ENCODE measurements at places on chromosomes 5 and 9.

GRCh38 chr5:166540156-166540555, 1751.3 kb upstream of the WWC1 start:
- no peak for DNase-seq

- DNase-seq: no peak
Observed at GRCh38 chr9:120555839-120556238, 24.1 kb downstream of the CDK5RAP2 start.

GRCh38 chr5:11075035-11075805, 314.2 kb upstream of the DAP start:
- no peak for DNase-seq

GRCh38 chr9:19231126-19231903, 822 bp downstream of the DENND4C start:
- no peak for DNase-seq

DNA sequence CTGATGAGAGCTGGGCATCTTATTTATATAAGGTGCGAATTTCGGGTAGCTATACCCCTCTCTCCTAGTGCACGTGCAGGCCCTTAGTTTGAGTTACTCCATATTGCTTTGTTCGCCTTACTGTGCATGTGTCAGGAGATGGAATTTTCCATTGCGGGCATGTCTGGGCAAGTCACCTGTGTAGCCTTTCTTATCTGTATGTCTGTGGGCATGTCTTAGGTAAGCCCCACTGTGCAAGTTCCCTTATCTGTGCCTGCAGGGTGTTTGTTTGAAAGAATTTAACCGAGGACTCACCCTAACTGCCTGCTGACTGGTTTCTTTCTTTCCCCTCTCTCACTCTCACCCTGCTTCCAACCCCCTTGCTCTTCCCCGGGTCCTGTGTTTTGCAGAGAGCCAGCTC, 140.7 kb upstream of the RANBP3L start:
- DNase-seq: no peak

- DNase-seq: no peak
Observed at GRCh38 chr9:6051511-6051950, 36.1 kb upstream of the RANBP6 start.

GRCh38 chr5:108064302-108064701, 317.6 kb downstream of the FBXL17 start:
- DNase-seq: no peak

DNA sequence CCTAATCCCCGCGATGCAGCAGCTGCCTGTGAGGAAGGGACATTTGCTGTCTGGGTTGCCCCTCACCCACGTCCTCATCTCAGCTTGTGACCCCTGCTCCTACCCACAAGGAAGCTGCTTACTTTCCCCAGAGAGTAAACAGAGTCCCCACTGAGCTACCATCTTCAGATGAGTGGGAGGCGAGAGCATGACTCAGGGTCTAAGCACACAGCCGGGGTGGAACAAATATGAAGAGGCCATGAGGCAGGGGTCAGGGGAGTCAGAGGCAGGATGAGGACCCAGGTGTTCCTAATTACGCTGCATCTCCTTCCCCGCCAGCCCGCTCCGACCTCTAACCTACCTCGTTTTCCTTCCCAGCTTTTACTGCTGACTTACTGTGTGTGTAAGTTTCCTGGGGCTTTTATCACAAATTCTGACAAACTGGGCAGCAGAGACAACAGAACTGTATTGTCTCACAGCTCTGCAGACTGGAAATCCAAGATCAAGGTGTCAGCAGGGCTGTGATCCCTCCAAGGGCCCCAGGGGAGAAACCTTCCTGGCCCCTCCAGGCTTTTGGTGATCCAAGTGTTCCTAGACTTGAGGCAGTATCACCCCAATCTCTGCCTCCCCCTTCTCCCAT, 94.0 kb upstream of the DNAH5 start:
- DNase-seq: no peak

DNA sequence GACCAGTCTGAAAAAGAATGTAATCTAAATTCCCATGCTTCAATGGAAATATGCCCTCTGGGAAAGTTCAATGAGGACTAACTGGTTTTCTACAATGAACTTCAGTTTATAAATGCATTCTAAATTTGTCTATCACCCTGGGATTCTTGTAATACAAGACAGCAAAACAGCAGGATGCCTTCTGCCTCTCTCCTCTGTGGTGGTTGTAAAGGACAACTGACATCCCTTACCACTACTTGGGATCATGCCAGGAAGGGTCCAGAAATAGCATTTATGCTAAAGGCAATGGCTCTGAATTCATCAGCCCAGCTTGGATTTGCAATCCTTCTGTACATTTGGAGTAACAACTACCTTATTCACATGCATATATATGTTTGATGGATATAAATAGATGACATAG, 97.3 kb upstream of the ADAMTS16 start:
- DNase-seq: no peak

DNA sequence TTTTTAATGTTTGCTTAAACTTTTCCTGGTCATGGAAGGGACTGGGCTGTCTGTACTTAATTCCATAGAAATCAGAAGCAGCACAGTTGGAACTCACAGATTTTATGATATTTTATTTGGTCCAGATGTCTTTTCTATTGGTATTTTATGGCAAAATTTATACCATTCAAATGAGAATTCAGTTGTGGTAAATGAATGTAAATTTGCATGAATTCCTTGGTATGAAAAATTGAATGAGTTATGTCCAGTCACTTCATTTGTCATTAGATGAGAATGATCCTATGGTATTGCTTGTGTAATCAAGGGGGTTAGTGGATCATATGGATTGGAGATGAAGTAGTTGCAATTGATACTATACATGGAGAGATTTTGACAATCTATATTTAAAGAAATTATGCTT, 188.0 kb downstream of the KDM4C start:
- no peak for DNase-seq

- DNase-seq: no peak
Observed at GRCh38 chr5:149135536-149136201, 5.6 kb upstream of the ABLIM3 start.

DNA sequence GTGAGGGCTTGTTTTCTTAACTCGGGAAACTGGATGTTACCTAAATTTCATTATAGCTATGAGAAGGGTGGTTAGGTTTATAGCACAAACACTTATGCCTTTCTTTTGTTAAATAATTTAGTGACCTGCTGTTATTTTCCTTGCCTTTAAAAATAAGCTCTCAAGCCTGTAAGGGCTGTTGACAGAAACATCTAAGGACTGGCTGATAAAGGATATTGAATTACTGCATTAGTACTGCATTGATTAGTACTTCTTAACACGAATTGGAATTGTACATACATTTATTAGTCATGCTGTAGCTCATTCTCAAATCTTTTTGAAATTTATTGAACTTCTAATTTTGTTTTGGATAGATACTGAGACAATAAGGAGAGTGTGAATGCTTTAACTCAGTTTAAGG, 85.1 kb upstream of the DHFR start:
- DNase-seq: no peak

DNA sequence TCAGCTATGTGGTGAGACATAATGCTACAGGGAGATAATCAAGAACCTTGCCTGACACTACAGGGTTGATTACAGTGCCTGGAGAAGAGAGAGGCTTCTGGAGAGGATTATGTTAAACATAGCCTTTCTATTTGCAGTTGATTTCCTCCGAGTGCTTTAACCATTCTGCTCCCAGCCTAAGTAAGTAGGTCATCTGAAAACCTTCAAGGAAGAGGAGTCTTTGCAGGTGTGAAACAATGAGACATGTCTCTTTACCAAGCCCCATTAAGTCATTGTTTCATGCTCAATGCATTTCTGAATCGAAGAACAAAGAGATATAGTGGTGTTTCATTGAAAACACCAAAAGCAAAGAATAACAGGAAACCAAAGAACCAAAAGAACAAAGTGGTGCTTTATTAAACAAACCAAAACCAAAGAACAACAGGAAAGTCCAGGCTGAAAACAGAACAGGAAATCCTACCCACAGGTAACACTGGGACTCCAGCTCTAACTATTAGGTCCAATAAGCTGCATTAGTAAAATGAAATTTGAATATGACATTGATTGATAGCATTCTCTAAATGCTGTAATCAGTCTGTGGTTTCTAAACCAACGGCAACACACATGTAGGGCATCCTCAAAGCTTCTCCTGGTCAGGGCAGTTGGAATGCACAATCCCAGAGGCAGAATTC, 113.3 kb upstream of the SPATA31D4 start:
- DNase-seq: no peak

GRCh38 chr9:112867275-112867991, 23.2 kb downstream of the SLC46A2 start:
- DNase-seq: no peak

- no peak for DNase-seq
Observed at GRCh38 chr5:115170134-115170928, 623 bp upstream of the TRIM36 start.

DNA sequence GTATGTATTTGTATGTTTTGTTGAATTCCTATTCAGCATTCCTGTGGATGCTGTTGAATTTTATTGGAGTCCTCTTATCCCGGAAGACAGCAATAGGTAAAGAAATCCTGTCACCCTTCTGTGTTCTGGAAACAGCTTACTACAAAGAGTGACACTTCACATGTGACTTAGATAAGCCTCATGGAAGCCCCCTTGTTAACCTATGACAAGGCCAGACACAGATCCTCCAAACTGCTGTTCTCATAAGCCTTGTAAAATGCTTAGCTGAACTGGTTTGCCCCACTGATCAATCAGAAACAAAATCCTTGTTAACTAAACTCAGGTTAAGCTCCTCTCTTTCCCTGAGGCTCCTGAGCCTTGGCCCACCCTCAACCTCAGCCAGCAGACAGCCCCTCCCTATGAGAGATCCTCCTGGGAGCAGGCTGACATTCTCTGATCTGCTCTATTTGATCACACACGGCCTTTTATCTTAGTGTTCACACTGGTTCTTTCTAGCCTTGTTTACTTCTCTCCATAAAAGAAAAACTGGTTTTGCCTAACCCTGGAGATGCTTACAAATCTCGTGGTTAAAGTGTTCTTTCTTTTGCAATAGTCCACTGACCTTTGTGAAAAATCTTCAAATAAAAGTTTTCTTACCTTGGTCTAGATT, 29.4 kb upstream of the ATP6V1G1 start:
- DNase-seq: no peak

- DNase-seq: no peak
Observed at GRCh38 chr5:80231243-80231642, 24.6 kb downstream of the SERINC5 start.

DNA sequence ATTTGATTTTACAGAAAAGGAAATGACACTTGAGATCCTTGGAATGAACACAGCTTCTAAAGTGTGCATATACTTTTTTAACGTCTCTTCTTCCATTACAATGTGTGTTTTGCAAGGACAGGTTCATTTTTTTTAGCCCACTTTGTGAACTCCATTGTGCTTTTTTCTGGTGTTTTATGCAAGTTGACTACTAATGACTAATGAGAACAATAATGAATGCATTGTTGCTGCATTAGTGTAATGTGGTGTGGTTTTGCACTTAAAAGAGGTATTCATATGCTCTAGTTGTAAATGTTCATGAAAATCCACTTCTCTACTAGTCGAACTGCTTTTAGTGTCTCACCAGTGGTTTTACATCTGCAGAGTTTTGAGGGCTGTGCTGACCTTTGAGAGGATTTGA, 93.6 kb downstream of the UHRF2 start:
- no peak for DNase-seq

GRCh38 chr5:128234928-128235641, 151.5 kb downstream of the SLC12A2 start:
- DNase-seq: no peak

- DNase-seq: no peak
Observed at GRCh38 chr9:123820139-123820538, 109.8 kb downstream of the DENND1A start.

DNA sequence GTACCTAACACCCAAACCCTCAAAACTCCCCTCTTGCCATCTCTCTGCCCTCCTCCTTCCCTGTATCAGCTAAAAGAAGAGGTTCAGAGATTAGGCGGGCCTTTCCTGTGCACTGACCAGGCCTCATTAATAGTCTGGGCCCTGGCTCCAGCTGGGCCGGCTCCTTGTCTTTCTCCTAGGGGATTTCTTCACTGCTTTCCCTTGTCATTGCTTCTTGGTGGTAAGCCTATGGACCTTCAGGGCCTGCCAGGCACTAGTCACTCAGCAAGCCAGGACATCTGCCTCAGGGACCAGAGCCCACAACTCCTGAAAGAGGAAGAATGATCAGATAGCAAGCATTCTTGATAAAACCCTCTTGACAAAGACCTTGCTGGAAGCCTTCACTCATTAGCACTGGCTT, 50.9 kb downstream of the MRRF start:
- DNase-seq: peak; percentile 20

DNA sequence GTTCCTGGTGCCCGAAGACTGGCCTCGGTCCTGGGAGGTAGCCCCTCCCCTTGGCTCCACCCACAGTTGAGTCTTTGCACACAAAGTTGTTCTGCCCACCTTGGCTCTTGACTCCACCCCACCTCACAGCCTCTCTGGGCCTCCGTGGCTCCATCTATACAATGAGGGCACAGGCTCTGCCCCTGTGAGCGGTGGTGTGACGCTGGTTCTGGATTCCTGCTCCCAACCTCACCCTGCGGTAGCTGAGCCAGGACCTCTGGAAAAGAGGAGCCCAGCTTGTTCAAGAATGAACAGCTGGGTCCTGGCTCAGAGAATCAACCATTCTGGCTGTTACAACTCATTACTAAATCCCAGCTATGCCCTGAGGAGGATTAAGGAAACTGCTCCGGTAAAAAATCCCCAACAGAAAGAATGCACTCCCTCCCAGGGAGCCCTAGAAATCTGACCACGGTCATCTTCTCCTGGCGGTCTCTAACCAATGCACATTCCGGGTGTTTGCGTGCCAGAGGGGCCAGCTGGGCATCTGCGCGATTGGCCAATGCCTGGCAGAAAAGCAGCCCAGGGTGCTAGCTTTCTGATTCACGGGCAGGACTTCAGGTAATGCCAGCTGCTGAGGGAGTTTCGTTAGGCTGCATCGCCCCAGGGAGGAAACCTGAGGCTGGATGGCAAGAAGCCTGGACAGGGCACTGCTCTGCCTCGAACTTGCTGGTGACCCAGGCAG, 9.9 kb upstream of the GRHPR start:
- DNase-seq: peak; percentile 52

DNA sequence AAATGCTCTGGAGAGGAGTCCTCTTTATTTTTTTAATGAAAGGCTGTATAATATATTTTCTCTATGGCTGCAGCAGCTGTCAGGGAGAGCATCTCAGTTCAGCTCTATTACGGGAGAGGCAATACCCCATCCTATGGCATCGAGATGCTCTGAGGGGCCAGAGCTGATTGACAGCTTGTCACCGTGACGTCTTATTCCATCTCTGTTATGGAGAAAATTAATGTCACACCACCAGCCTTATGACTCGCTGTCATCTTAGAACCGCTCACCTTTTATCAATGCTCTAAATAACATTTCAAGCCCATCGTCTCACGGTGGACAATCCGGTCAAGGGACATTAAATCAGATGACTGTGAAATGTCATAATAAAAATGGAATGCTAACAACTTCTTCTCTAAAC, 273.5 kb downstream of the SLF1 start:
- no peak for DNase-seq
